ENCODE measurements at places on chromosomes 7 and 10. TPM values are rescaled to one million over a fixed set of nuclear protein-coding genes. Genes with fewer than 3 reads are reported as not detected.

GRCh38 chr7:74412056-74412455, 41.6 kb upstream of the GTF2IRD1 start:
- no peak overlapping the region for H3K27ac ChIP-seq
- no peak for DNase-seq
- no peaks in the 10 kb centered on the region for H3K4me1 ChIP-seq

- H3K4me3 ChIP-seq = no peak overlapping the region
- H3K27ac ChIP-seq = no peak overlapping the region
- H3K4me1 ChIP-seq = no peaks in the 10 kb centered on the region
- no peaks in the 10 kb centered on the region for H3K36me3 ChIP-seq
Observed at GRCh38 chr10:42690449-42691360, 52.3 kb upstream of the ZNF33B start.

DNA sequence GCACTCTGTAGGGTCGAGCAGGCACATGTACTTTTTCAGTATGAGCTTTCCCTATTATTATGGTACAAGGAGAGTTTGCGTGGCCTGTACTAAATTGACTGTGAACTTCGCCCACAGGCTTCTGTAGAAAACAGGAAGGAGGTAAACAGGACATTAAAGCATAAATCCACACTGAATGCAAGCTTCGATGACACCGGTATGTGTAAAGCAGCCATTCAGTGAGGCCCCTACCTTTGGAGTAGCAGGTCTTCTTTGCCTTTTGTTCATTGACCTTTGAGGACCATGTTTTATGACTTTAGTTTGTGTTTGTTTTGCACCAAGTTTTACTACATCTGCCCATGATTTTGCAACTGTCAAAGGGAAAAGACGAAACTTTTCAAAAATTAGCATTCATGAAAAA, 14.5 kb downstream of the MKI67 start:
- H3K27ac ChIP-seq = no peak overlapping the region
- no peak overlapping the region for H3K4me3 ChIP-seq
- no peak for DNase-seq
- no peaks in the 10 kb centered on the region for H3K4me1 ChIP-seq
- H3K27me3 ChIP-seq = no peaks in the 10 kb centered on the region

- no peaks in the 10 kb centered on the region for H3K27me3 ChIP-seq
- no peak overlapping the region for H3K27ac ChIP-seq
- no peaks in the 10 kb centered on the region for H3K36me3 ChIP-seq
Observed at GRCh38 chr7:131212114-131212513, 115.6 kb upstream of the MKLN1 start.

DNA sequence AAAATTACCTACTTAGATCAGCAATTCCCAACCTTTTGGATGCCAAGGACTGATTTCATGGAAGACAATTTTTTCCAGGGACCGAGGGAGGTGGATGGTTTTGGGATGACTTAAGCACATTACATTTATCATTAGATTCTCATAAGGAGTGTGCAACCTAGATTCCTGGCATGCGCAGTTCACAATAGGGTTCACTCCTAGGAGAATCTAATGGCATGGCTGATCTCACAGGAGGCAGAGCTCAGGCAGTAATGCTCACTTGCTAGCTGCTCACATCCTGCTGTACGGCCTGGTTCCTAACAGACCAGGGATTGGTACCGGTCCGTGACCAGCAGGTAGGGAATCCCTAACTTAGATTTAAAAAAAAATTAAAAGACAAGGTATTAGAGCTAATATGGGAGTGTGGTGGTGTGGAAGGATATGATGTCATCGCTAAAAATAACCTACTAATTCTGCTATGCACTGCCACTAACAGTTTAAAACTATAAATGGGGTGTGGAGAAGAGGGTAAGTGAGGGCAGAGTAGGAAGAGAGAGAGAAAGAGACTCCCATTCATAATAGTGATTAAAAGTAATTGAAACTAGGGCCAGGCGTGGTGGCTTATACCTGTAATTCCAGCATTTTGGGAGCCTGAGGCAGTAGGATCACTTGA, 282.7 kb downstream of the BAMBI start:
- peak overlapping the region; percentile 23 for H3K27ac ChIP-seq
- no peaks in the 10 kb centered on the region for H3K36me3 ChIP-seq
- DNase-seq = no peak
- no peaks in the 10 kb centered on the region for H3K27me3 ChIP-seq

DNA sequence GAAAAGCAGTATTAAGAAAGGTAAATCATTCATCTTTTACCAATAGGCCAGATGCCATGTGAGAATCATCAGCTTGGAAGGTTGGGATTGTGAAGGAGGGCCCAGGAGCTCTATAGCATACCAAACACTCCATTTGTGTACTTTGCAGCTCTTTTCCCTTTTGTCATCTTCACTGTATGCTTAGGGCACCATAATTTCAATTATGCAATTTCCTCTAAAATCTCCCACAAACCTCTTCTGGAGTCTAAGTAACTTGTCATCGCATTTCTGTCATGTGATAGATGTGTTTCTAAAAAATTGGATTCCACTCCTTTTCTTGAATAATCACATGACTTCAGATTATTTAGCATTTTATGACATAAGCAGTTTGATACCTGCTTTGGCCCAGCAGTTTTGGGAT, 17.9 kb downstream of the RPP30 start:
- no peak overlapping the region for H3K27ac ChIP-seq
- no peak for DNase-seq
- peaks cover 53% of the 10 kb centered on the region for H3K36me3 ChIP-seq
- no peaks in the 10 kb centered on the region for H3K4me1 ChIP-seq

DNA sequence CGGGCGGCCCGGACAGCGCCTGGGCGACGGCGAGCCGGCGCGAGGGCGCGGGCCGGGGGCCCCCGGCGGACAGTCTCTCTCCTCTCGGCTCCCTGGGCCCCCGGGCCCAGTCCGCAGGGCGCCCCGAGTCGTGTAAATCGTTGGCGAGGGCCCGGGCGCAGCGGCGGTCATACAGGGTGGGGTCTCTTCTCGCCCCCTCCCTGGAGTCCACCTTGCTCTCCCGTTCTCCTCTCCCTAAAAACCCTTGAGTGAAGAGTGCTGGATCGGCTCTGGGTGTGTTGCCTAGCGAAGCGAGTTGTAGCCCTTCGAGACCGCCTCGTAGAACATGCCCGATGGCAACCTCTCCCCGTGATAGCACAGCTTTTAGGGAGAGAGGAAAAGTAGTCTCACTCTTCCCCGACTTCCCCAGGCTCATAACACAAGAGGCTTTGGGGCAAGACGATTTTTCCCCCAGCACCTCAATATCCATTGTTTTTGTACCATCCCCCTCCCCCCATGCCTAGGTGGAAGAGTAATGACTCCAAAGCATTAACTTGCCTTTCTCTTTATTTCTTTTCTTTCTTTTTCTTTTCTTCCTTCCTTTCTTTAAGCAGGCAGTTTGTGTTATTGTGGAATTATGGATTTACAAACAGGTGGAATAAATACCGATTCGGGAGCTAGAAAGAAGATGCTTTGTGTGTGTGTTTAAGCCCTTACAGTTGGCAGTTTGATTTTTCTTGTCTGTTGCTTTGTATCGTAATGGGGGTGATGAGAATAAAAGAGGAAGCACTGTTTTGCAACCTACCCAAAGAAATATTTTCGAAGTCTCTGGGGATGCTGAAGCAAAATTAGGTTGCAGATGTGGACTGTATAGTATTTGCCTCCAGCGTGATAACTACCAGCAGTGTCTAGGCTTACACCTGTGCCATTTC, 822 bp downstream of the SHOC2 start:
- H3K4me3 ChIP-seq = peak overlapping the region; percentile 82
- H3K27me3 ChIP-seq = no peaks in the 10 kb centered on the region
- H3K4me1 ChIP-seq = peaks cover 36% of the 10 kb centered on the region

DNA sequence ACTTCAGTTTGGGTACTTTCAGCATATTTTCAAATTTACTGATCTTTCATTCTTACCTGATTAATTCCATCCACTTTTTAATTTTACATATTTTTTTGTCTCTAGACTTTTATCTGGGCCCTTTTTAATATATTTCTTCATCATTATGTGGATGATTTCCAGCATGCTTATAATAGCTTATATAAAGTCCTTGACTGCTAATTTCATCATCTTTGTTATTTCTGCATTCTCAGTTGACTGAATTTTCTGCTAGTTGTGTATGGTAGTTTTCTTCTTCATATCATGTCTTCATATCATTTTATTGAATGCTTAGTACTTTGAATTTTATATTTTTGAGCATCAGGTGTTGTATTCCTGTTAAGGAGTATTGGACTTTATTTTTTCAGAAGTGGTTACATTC, 39.6 kb downstream of the STAM start:
- no peaks in the 10 kb centered on the region for H3K36me3 ChIP-seq
- H3K4me1 ChIP-seq = no peaks in the 10 kb centered on the region
- no peak overlapping the region for H3K4me3 ChIP-seq
- DNase-seq = no peak
- no peaks in the 10 kb centered on the region for H3K27me3 ChIP-seq
- no peak overlapping the region for H3K27ac ChIP-seq

DNA sequence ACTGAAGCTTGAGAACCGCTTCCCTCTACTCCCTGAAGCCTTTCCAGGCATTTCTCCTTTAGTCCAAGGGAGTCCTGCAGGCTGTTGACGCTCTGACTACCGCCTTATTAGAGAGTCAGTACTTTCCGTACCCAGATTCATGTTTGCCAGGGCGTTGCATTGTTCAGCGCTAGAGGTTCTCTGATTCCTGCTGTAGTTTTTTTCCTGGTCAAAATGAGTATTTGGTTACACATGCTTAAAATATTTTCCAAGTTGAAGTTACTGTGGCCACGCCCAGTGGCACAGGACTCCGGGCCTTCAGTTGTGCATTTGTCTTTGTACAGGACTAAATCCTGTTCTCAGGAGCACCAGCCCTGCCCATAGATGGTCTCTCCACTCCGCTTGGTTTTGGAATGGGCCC, 7.9 kb downstream of the MTURN start:
- peaks cover 50% of the 10 kb centered on the region for H3K4me1 ChIP-seq
- no peaks in the 10 kb centered on the region for H3K27me3 ChIP-seq
- H3K27ac ChIP-seq = peak overlapping the region; percentile 50

DNA sequence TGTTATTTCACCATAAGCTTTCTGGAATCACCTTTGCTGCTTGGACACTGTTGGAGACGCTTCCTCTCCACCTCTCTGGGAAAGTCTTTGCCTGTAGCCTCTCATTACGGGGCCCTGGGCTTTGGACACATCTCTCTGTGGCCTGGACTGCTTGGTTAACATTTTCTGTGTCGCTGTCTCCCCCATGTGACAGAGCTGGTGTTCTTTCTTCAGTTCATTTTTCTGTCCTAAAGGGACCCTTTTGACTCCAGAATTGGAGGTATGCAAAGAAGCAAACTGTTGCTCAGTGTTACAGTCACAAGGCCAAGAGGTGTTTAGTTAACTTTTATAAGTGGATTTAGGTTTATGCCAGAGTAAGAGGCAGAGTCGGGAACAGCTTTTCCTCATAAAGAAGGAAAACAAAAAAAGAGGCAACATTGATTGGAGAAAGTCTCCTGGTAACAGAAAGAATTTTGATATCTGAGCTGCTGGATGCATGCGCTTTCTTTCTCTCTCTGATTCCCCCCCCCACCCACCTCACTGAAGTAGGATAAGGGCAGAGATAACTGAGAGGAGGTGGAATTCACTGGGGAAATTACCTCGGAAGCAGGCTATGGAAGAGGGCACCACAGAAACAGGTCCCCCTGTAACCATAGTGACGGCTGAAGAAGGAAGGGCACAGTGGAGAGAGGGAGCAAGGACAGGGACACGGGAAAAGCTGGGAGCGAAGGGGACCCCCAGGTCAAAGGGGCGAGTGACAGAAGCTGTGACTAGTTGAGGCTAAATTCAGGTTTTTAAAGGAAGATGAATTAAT, 57.8 kb downstream of the LGI1 start:
- no peaks in the 10 kb centered on the region for H3K36me3 ChIP-seq
- H3K4me1 ChIP-seq = no peaks in the 10 kb centered on the region
- no peaks in the 10 kb centered on the region for H3K27me3 ChIP-seq
- H3K4me3 ChIP-seq = no peak overlapping the region

- no peaks in the 10 kb centered on the region for H3K27me3 ChIP-seq
- no peaks in the 10 kb centered on the region for H3K36me3 ChIP-seq
- DNase-seq = no peak
Observed at GRCh38 chr7:26535483-26536007, 243.9 kb downstream of the SNX10 start.

DNA sequence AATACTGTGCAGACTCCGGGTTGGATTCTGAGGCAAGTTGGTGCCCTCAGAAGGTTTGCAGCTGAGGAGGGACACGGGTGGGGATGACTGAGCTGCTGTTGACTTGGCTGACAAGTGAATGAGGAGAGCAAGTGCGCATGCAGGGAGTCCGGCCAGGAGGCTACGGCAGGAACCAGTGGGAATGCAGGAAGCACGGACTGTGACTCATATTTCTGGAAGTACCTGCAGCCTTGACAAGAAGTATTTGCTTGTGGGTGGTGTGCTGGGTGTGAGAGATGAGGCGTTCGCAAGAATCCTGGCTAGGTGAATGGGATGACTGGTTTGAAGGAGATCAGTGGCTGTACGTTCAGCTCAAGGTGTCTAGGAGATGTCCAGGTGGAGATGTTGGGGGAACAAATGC, 30.8 kb upstream of the FXYD4 start:
- H3K27me3 ChIP-seq = no peaks in the 10 kb centered on the region
- no peak for DNase-seq
- H3K4me1 ChIP-seq = no peaks in the 10 kb centered on the region

DNA sequence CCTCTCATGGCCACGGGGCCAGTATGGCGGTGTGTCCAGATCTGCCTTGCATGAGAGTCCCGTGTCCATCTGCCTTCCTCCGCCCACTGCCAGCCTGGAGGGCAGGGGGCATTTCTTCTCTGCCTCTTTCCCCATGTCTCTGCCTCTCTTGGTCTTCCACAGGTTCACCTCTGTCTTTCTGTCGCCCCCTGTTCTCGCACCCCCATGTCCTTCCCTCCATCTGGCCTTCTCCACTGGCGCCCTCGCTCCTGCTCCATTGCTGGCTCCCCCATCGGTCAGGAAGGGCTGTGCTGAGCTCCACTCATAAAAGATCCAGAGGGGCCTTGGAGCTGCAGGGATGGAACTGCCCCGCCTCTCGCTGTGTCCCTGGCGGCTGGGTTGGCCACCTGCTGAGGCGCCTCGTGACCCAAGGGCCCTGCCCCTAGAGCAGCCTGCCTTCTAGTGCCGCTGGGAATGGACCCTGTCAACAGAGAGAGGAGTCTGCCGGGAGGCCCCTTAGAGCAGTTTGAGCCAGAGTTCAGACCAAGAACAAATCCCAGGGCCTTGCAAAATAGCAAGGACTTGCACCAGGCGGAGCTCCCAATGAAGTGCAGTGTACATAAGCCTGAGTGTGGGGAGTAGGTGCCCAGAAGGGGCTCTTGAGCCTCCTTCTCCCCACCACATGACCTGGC, 42.0 kb downstream of the GOLGA7B start:
- H3K27ac ChIP-seq = no peak overlapping the region
- H3K36me3 ChIP-seq = no peaks in the 10 kb centered on the region
- H3K4me1 ChIP-seq = no peaks in the 10 kb centered on the region
- H3K4me3 ChIP-seq = no peak overlapping the region
- H3K27me3 ChIP-seq = no peaks in the 10 kb centered on the region

- H3K27me3 ChIP-seq = no peaks in the 10 kb centered on the region
- DNase-seq = no peak
- no peaks in the 10 kb centered on the region for H3K36me3 ChIP-seq
- no peaks in the 10 kb centered on the region for H3K4me1 ChIP-seq
Observed at GRCh38 chr7:49805371-49806007, 32.1 kb downstream of the VWC2 start.

Gene PLAU
- total RNA-seq = 3.9 TPM

Gene CRYGN
- total RNA-seq = not detected

Gene LAMB4
- total RNA-seq = not detected

Gene CALML5
- not detected for total RNA-seq

Gene WIPF3
- total RNA-seq = 2.9 TPM

Gene ZC3HAV1L
- 9.4 TPM for total RNA-seq

Gene C10orf143
- 0.93 TPM for total RNA-seq

Gene CALML3
- not detected for total RNA-seq

Gene HOXA2
- total RNA-seq = 0.33 TPM

Gene BLNK
- total RNA-seq = 0.41 TPM
